ENCODE measurements at places on chromosomes 12 and 14.

DNA sequence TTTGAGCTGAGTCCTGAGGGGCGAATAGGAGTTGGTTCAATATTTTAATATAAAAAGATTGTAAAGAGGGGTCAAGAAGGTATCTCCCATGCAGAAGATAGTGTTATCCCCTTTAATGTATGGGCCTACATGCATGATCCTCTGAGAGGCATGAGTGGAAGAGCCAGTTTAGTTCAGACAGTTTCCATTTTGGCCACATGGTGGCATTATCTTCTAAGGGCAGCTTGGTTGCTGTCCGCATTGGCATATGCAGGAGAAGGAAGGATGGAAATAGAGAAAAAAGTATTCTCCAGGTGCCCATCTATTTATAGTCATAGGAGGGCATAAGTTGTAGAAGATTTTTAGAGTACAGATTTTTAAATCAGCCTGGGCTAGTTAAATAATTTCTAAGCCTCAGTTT is 5.4 kb downstream of the SAMD4A start:
- H3K27ac ChIP-seq = no peak overlapping the region
- H3K4me1 ChIP-seq = peaks cover 26% of the 10 kb centered on the region
- DNase-seq = peak; percentile 58

DNA sequence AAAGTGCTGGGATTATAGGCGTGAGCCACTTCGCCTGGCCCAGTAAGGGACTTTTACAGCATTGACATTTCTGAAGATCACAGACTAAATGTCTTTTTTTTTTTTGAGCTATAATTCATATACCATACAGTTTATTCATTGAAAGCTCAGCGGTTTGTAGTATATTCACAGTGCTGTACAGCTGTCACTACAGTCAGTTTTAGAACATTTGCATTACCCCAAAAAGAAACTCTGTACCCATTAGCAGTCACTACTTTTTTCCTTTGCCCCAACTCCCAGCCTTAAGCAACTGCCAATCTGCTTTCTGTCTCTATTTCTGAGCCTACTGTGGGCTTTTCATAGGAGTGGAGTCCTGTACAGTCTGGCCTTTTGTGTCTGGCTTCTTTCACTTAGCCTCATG is 8.2 kb downstream of the BRI3BP start:
- H3K27ac ChIP-seq = no peak overlapping the region
- DNase-seq = no peak
- no peaks in the 10 kb centered on the region for H3K36me3 ChIP-seq

- no peaks in the 10 kb centered on the region for H3K27me3 ChIP-seq
- H3K4me1 ChIP-seq = peaks cover 9% of the 10 kb centered on the region
- H3K27ac ChIP-seq = no peak overlapping the region
- H3K36me3 ChIP-seq = no peaks in the 10 kb centered on the region
- DNase-seq = no peak
Observed at GRCh38 chr14:102278631-102278935, 26.4 kb downstream of the MOK start.

- no peak overlapping the region for H3K27ac ChIP-seq
- no peaks in the 10 kb centered on the region for H3K36me3 ChIP-seq
- H3K27me3 ChIP-seq = no peaks in the 10 kb centered on the region
Observed at GRCh38 chr12:43038991-43039390, 449.4 kb upstream of the PRICKLE1 start.

- no peaks in the 10 kb centered on the region for H3K27me3 ChIP-seq
- no peak overlapping the region for H3K4me3 ChIP-seq
- H3K36me3 ChIP-seq = no peaks in the 10 kb centered on the region
- peak; percentile 77 for DNase-seq
Observed at GRCh38 chr12:62720661-62721330, 214.2 kb downstream of the PPM1H start.

GRCh38 chr12:8554451-8555195 is 13.9 kb upstream of the CLEC4E start:
- no peak overlapping the region for H3K4me3 ChIP-seq
- H3K4me1 ChIP-seq = no peaks in the 10 kb centered on the region
- H3K36me3 ChIP-seq = no peaks in the 10 kb centered on the region

DNA sequence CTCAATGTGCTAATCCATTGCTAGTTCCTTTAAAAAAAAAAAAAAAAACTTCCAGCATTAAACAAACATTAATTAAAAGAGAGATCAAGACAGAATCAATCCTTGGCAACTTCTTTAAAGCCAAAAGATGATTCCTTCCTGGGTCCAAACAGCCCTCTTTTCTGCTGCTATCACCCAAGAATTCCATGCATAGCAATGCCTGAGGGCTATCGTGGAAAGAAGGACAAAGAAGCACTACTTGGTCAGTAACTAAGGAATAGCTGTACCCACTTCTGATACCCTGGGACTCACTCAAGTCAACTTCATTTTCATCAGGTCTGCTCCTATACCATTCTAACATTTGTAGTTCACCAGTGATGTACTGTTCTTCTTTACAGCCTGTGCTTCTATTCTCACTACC is 51.8 kb downstream of the SLC38A2 start:
- H3K4me3 ChIP-seq = no peak overlapping the region
- H3K27ac ChIP-seq = no peak overlapping the region
- no peaks in the 10 kb centered on the region for H3K36me3 ChIP-seq
- H3K4me1 ChIP-seq = no peaks in the 10 kb centered on the region
- DNase-seq = no peak
